ENCODE measurements at places on chromosomes 16 and 17.

DNA sequence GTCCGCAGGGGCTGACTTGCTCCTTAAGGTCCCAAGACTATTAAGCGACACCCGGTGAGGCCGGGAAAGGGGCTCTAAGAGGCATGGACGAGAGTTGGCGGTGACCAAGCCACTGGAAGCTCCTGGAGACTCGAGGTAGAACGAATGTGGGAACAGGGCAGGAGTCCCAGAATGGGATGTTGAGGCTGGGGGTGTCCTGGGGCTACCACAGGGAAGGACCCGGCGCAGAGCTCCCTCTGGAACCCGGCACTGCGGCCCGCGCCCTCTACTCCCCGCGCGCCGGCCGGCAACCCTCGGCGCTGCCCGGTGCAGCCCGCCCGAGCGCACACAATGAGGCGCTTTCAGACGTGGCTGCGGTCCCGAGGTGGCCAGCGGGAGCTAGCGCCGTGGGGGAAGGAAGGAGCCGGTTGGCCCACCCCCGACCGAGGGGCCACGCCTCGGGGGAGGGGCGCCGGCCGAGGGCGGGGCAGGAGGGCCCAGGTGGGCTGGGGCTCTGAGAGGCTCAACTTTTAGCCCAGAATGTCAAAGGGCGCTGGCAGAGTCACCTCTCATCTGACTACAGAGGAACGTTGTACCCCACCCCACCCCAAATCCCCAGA lies at the start of gene CHST6:
CHST6 (minus strand) TSS at position 366 of the 599 bp plus-strand sequence. CDS start 15,613 bp downstream, outside the sequence.
- DNase-seq = peak; percentile 65

- DNase-seq = peak; percentile 82
Measured at GRCh38 chr17:75684924-75685323, 17.8 kb downstream of the SAP30BP start.

GRCh38 chr16:14487579-14487978 lies 142.5 kb downstream of the PARN start:
- no peak for DNase-seq

- DNase-seq = no peak
Measured at GRCh38 chr17:77428020-77428748, 287.4 kb downstream of the SEC14L1 start.
